ENCODE measurements at places on chromosomes 3 and 15. TPM values are rescaled to one million over a fixed set of nuclear protein-coding genes. Genes with fewer than 3 reads are reported as not detected.

CPN2 gene
- polyA plus RNA-seq, result not detected

ARGFX gene
- polyA plus RNA-seq, result not detected

CSPG5 gene
- polyA plus RNA-seq, result 67.1 TPM

TGM4 gene
- polyA plus RNA-seq, result not detected

OSTN gene
- polyA plus RNA-seq, result not detected

VPS13C gene
- 91.1 TPM for polyA plus RNA-seq

PLOD2 gene
- polyA plus RNA-seq, result 5.6 TPM

CYP1A2 gene
- not detected for polyA plus RNA-seq

SHF gene
- 50.6 TPM for polyA plus RNA-seq

SH2D7 gene
- polyA plus RNA-seq, result not detected

FAM107A gene
- polyA plus RNA-seq, result 0.16 TPM

SCAP gene
- polyA plus RNA-seq, result 58.0 TPM

PYGO1 gene
- polyA plus RNA-seq, result 25.0 TPM

SLC28A2 gene
- not detected for polyA plus RNA-seq

SCN5A gene
- polyA plus RNA-seq, result not detected

SCG5 gene
- polyA plus RNA-seq, result 116 TPM

CCR8 gene
- polyA plus RNA-seq, result not detected

SPINK8 gene
- polyA plus RNA-seq, result not detected

ITIH1 gene
- not detected for polyA plus RNA-seq

KCNH8 gene
- polyA plus RNA-seq, result 31.7 TPM
